Stimulated activated CD4-positive, alpha-beta T cell treated with anti-CD3 and anti-CD28 coated beads, Interleukin-4, amount 100 ng/mL, for 1 hour (primary cell): ENCODE measurements at places on chromosomes 2 and 18.

DNA sequence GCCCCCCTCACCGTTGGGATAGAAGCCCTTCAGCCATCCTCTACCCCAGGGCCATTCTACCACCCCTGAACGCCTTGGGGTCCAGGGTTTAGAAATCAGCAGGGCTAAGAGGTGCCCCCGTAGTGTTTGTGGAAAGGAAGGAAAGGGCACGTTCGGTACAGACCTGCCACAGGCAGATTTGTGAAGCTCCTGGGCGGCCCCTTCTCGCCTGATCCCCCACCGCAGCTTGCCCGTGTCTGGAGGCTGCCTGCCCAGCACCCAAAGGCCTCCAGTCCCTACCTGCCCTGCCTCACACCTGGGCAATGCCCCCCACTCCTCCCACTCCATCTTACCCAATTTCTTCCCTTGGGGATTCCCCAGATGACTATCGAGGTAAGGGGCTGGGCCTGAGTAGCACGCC is 21.2 kb downstream of the ATP6V1C2 start:
- no peak for DNase-seq

GRCh38 chr2:635687-636621 is 41.3 kb downstream of the TMEM18 start:
- no peak for DNase-seq

GRCh38 chr2:28544922-28545589 is 49.2 kb downstream of the PLB1 start:
- DNase-seq: no peak

- no peak for DNase-seq
These were observed 53.6 kb upstream of the UGP2 start for GRCh38 chr2:63788071-63788470.

GRCh38 chr2:170950221-170950761 is 21.2 kb downstream of the GORASP2 start:
- no peak for DNase-seq

DNA sequence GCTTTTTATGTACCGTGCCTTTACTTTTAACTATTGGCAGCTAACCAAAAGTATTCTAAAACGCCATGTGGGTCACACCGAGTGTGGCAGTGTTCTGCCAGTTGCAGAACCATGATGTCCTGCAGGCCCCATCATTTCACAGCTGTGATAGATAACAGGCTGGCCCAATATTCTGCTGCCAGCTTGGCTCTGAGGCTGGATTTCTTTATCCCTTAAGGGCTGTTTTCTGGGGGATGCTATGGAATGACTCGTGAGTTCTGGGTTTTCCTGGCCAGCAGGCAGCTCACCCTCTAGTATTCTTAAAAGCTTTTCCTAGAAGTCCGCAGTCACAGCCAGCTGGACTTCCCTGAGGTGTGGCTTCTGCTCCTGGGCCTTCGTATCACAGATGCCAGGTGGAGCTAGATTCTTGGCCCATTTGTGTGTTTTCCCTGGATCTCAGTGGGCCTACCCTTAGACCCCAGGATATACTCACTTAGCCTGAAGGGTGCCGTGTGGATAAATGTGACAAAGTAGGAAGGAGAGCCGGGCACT is 41.0 kb downstream of the FHOD3 start:
- DNase-seq: no peak

GRCh38 chr18:62338446-62339105 is 13.5 kb downstream of the TNFRSF11A start:
- no peak for DNase-seq

- DNase-seq: no peak
These were observed 3.9 kb upstream of the RNF103 start for GRCh38 chr2:86627550-86627949.

GRCh38 chr2:224775647-224776046 is 59.5 kb upstream of the CCDC195 start:
- no peak for DNase-seq

- no peak for DNase-seq
These were observed 30.6 kb upstream of the SOCS6 start for GRCh38 chr18:70258243-70258642.

DNA sequence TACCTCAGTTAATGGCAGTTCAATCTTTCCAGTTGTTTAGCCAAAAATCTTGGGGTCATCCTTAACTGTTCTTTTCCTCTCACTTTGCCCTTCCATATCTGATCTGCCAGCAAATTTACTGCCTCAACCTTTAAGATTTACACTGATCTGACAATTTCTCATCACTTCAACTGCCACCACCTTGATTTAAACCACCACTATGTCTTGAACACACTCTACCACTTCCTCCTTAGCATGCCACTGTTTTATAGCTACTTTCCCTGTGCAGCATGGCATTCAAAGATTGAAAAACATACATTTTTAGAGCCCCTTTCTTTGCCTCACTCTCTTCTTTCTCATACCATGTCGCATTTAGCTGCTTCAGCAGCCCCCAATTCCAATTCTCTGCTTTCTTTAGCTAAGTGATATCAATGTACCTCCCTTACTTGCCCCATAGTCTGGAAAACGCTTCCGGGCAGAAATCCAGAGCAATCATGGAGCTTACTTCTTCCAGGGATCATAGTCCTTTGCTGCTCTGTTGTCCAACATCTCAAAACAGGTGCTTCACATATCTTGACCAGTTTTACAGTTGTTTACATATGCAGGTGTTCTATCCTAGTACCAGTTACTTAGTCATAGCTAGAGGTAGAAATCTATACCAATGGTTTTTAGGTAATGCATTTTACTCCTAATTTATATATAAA is 10.9 kb downstream of the PGAP1 start:
- DNase-seq: no peak

- no peak for DNase-seq
These were observed 145.1 kb downstream of the QPCT start for GRCh38 chr2:37489536-37489935.

- no peak for DNase-seq
These were observed 19.6 kb upstream of the NDUFV2 start for GRCh38 chr18:9082711-9083510.

GRCh38 chr18:28411806-28412205 is 234.9 kb upstream of the CDH2 start:
- no peak for DNase-seq

DNA sequence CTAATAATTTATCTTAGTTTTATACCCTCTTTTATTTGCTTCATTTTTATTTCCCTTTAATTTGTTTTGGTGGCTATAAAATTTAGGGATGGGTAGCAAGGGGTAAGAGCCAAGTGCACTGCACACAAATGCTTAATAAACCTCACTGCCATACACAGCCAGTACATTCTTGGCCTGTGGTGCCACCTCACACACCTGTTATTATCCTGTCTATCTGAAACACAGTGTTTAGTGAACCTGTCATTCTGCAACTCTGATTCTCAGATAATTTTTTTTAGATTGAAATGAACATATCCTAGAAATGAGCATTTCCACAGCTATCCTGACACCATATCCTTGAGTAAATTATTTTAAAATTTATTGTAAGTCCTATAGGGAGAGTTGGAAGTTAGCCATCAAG is 807.5 kb downstream of the DCC start:
- no peak for DNase-seq

- no peak for DNase-seq
These were observed 156.4 kb downstream of the SEPTIN10 start for GRCh38 chr2:109457366-109457765.

- DNase-seq: no peak
These were observed 46.6 kb downstream of the SPATS2L start for GRCh38 chr2:200353120-200353519.

DNA sequence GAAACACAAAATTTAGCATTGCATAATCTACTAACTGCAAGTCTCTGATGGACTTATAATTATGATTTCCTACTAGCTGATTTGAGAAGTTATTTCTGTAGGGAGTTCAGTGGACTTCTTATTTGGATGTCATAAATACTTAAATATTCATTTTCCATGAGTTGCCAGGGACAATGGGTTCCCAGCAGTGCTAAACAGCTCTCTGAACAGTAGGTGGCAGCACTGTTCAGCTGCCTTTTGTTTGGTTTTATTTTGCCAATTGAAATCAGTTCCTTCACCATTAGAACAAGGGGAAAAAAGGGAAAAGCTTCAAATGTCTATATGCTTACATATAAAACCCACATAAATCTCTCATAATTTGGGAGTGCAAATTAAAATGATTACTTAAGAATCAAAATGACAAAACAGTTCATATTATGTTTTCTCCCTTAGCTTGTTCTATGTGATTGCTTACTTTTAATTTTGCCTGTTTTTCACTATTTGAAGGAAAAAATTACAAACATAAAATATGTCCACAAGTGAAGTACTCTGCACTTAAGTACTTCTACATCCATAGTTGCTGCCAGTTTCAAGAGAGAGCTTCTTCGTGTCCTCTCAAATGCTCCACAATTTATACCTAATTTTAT is 898.9 kb downstream of the CPS1 start:
- DNase-seq: peak; percentile 1

DNA sequence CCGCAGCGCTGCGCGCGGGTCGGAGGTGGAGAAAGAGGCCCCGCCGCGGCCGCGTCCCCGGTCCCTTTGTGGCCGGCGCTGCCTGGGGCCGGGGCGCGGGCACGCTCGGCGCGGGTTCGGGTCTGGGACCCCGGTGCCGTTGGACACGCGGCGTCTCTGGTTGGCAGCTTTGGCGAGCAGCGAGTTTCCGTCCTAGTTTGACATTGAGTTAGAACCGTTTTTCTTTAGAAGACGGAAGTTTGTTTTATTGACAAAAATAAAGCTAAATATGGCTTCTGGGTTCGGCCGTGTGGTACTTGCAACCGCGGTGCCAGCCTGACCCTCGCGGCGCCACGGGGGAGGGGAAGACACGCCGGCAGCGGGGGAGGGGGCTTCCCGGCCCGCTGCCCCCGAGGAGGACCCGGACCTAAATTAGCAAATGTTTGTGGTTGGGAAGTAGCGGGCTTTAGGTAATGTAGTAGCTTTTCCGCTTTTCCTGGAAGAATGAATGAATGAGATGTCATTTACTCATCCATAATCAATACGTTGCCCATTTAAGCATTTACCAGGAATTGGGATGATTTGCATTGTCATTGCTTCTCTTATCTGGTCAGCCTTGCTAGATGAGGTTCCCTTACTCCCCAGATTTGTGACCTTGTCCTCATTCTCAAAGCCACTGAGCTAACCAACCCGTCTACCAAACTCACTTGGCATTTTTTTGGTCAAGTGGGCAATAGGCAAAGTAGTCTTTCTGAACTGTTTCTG is 530 bp downstream of the GALNT1 start:
- peak; percentile 22 for DNase-seq

DNA sequence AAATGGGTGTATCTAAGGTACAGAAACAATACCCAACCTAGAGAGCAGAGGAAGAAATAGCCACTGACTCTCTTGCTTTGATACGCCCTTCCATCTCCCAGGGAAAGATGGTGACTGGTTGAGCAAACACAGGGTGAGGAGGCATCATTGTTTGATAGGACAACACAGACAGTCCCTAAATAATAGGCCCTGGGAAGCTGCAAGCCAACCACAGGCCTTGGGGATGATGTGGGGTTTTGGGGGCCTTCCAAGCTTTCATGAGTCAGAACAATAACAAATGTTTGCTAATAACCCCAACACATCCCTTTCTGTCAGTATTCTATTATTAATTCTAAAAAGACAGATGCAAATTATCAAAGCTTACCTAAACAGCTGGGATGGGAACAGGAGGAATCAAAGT is 9.8 kb downstream of the LGALSL start:
- DNase-seq: no peak

- DNase-seq: no peak
These were observed 231.1 kb downstream of the LRP1B start for GRCh38 chr2:141899740-141900139.

- DNase-seq: no peak
These were observed 96.0 kb downstream of the RHOB start for GRCh38 chr2:20542746-20543468.

DNA sequence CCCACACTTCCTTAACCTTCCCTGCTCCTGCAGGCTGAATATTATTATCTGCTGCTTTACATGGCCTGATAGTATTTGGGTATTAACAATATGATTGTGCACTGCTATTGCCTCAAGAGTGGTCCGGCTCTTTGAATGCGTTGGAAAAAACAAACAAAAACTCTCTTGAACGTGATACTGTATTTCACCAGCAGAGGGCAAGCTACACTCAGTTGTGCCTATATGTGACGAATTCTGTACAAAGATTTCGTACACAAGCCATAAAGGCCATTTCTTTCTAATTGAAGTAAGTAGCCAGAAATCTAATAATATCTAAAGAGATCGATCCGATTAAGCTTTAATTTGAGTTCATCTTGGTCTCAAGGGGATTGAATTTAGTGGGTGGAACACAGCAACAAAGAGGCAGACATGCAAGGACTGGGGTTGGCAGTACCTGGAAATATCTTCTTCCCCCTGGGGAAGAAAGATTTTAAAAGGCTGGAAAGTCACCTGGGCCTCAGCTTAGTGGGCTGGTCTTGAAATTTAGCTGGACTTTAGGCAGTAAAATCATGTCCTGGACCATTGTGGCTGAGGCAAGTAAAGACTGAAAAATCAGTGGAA is 49.3 kb upstream of the RAB6D start:
- DNase-seq: no peak

DNA sequence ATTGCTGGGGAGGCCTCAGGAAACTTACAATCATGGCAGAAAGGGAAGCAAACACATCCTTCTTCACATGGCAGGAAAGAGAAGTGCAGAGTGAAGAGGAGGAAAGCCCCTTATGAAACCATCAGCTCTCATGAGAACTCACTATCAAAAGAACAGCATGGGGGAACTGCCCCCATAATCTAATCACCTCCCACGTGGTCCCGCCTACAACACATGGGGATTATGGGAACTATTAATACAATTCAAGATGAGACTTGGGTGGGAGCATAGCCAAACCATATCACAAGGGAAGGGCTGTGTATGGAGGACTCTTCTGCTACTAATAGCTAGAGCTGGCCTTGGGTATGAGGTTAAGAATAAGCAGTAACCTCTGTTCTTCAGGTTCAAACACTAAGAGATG is 8.8 kb upstream of the SETBP1 start:
- no peak for DNase-seq

GRCh38 chr2:171889333-171889732 is 4.7 kb downstream of the SLC25A12 start:
- no peak for DNase-seq

DNA sequence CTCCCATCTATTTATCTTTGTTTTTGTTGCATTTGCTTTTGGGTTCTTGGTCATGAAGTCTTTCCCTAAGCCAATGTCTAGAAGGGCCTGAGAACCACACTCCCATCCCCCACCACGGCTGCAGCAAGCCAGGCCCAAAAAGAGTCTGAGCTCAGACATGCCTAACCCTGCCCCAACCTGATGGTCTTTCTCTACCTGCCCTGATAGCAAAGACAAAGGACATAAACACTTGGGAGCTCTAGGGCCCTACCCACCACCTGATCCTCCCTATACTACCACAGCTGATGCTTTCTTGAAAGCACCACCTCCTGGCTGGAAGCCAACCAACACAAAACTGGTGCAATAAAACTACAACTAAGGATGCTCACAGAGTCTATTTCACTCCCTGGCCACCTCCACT is 233.4 kb downstream of the WDR7 start:
- no peak for DNase-seq

- no peak for DNase-seq
These were observed 442.6 kb downstream of the CMPK2 start for GRCh38 chr2:6423157-6423556.

GRCh38 chr18:5237083-5237722 is 40.1 kb upstream of the AKAIN1 start:
- no peak for DNase-seq
